ENCODE measurements at places on chromosomes 2 and 18.

DNA sequence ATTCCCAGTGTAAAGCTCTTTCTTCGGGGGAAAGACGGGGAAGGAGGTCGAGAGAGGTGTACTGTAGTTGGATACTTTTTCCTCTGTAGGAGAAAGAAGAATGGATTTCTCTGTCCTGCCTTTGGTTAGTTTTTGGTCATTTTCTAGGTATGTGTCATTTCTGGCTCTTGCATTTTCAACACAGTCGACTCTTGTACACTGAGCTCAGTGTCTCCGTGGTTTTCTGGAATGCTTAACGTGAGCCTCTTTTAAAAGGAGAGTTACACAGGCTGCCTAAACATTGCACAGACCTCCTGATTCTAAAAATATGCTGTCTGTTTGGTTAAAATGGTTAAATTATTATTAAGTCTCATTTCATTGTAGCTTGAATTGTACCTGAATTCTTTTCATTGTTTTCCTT lies 21.8 kb upstream of the GLS start:
- no peak for DNase-seq

DNA sequence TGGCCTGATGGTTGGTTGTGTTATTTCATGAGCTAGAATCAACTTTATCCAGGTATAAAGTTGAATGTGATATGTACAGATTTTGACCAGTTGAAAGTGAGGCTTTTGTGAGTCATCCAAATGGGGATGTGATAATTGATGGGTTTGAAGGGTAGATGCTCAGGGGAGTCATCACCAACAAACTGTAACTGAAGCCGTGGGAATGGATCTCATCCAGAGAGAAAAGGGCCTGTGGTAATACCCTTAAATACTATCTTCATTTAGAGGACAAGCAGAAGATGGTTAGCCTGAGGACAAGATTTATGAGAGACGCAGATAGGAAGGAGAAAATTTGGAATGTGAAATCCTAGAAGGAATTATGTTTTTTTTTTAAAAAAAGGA lies 90.5 kb upstream of the MYO3B start:
- no peak for DNase-seq

GRCh38 chr2:69390471-69390870 lies 3.4 kb upstream of the GFPT1 start:
- DNase-seq, result no peak

DNA sequence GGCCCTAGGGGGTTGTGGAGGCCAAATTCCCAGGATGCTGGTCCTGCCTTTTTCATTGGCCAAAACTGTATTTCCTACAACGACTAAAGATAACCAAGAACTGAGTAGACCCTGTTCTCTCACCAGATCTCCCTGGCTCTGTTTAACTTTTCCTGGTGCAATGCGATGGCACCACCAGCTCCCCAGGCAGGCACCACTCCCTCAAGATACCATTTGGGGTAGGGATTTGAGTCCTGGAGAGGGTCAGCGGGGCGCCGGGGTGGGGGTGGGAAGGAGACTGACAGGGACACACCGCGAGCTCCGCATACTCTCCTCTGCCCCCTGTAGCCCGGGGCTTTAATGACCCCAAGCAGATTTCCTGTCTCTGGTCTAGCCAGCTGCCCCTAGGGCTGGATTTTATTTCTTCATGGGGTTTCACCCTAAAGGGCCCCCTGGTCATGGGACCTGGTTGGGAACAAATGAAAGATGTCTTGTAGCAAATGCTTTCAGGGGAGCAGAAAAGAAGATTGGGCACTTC lies 7.3 kb downstream of the SIX2 start:
- DNase-seq, result no peak

GRCh38 chr2:167484875-167485274 lies 596.6 kb downstream of the XIRP2 start:
- no peak for DNase-seq

GRCh38 chr2:230434677-230435324 lies 18.8 kb downstream of the SP100 start:
- no peak for DNase-seq

- DNase-seq, result no peak
Measured at GRCh38 chr18:32083781-32084180, 7.9 kb upstream of the RNF138 start.

DNA sequence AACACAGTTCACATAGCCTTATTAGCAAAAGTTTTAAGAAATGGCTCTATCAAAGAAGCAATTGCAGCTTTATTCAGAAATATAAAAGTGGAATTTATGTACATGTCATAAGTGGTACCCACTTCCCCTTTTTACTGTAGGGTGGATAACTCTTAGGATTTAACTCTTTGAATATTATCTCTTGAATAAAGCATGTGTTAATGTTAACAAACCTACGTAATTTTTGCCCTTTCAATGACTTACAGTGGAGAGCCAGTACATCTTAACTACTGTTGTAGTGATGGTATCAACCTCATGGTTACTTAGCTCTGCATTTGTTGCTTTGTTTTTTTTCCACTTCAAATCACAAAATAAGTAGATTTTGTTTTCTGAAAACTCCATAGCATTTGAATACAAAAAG lies 8.8 kb downstream of the NABP1 start:
- no peak for DNase-seq

DNA sequence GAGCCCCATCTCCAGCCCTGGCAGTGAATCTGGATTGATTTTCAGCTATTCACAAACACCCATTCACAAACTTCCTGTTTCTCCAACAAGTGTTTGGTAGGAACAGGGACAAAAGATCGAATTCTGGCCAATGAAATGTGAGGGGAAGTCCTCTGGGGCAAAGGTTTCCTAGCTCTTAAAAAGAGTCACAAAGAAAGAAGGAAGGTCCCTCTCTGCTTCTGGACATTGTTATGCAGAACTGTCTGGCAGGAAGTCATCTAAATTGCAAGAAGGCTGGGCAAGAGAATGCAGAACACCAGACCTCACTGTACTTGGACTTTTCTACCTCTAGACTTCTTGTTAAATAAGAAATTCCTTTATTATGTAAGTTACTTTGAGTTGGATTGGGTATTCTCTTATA lies 137.3 kb downstream of the CCDC148 start:
- no peak for DNase-seq

- no peak for DNase-seq
Measured at GRCh38 chr2:238920053-238920452, 72.2 kb downstream of the TWIST2 start.

DNA sequence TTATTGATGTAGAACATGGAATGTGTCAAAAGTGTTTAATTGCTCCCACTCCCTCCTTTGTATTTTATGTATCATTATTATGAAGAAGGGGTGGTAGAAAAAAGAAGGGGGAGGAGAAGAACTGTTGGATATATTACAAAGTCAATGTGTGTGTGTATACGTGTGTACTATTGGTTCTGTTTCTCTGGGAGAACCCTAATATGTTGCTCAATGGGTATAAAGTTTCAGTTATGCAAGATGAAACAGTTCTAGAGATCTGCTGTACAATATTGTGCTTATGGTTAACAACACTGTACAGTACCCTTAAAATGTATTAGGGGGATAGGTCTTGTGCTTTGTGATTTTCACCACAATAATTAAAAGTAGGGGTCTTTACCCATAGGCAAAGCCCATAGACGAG lies 58.1 kb upstream of the ZC3H15 start:
- DNase-seq, result no peak

DNA sequence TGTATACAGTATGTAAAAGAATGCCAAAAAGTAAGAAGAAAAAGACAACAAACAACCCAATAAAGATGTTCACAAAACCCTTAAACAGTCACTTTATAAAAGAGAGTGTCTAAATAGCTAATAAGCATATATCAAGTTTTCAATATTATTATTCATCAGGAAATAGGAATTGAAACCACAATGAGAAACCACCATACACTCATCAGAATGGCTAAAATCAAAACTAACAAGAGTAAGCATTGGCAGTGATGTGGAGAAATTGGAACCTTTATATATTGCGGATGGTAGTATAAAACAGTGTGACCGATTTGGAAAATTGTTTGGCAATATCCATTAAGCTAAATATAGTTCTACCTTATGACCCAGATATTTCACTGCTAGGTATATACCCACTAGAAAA lies 20.5 kb upstream of the TGFA start:
- no peak for DNase-seq

DNA sequence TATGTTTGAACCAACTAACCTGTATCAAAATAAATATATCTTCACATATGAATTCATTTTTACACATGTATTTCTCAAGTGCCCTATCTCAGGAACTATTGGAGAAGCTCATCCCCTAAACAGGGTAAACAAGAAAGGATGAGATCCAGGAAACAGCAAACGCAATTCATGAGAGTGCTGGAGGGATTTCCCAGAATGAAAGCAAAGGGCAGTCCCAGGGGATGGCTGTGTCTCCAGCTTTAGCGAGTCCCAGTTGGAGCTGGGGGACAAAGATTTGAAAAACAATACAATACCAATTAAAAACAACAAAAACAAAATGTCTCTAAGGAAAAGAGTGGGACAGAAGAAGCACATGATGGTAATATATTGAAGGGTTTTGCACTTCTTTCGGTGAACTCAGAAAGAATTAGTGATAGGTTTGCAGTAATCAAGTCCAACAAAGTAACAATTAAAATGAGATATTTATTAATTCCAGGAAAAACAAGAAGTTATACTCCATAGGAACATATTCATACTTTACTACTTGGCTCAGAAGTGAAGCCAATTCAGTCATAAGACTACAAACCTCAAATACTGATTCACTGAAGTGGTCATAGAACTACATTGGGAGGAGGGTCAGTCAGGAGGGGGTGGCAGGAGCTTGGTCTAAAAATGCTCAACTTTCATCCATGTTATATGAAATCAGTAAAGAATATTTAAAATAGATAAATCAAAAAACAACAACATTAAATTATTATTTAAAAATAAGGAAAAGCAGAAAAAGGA lies 73.1 kb upstream of the PDE1A start:
- no peak for DNase-seq

- no peak for DNase-seq
Measured at GRCh38 chr2:96102596-96103186, 13.7 kb downstream of the ADRA2B start.

DNA sequence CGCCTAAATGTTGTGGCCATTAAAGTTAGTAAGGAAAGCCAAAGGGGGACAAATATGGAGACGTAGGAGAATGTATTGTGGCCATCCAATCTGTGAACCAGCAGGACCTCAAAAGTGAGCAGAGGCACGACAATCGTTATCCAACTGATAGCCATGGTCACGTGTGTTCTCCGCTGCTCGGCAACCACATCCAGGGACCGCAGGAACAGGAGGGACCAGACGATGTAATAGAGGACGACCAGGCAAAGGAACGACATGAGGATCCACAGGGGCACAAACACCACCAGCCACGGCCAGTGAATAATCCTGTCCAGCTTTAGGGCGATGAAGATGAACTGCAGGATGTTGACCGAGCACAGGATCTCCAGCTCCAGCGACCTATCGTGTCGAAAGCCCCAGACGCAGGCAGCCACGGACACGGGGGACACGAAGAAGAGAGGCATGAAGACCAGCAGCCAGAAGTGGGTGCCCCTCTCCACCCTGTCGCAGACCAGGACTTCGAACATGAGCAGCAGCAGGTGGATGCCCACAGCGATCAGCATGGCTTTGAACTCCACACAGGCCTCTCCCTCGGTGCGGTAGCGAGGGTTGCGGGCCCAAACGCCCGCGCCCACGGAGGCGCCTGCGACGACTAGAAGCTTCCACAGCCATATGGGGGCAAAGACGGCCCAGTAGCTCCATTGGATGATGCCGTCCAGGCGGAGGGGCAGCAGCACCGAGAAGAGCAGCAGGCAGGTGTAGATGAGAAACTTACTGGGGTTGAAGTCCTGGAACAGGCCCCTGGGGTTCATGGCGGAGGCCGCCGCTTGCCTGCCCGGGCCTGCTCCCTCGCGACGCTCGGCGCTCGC lies 790 bp downstream of the TMEM185B start:
- DNase-seq, result no peak

- no peak for DNase-seq
Measured at GRCh38 chr2:64243081-64244036, 99.1 kb upstream of the PELI1 start.

GRCh38 chr18:63128237-63128974 lies 191.2 kb downstream of the BCL2 start:
- no peak for DNase-seq

GRCh38 chr2:1693723-1694122 lies 50.6 kb downstream of the PXDN start:
- DNase-seq, result no peak

- DNase-seq, result no peak
Measured at GRCh38 chr2:159052157-159052601, 83.7 kb downstream of the TANC1 start.

DNA sequence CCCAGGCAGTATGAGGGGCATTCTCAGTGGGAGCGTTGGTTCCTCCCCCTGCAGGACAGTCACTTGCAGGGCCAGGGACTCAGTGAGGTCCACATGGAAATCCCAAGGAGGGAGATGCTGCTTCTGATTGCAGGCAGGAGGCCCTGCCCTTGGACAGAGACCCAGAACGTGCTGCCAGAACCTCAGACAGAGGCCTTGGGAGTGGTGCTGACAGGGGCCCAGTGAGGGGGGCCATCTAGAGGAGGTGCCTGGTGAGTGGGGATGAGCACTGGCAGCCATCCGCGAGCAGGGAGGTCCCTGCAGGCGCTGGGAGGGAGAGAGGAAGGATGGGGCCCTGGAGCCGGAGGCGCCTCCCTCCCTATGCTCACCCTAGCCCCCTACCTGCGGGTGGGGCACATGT lies 133.1 kb downstream of the DYSF start:
- no peak for DNase-seq

DNA sequence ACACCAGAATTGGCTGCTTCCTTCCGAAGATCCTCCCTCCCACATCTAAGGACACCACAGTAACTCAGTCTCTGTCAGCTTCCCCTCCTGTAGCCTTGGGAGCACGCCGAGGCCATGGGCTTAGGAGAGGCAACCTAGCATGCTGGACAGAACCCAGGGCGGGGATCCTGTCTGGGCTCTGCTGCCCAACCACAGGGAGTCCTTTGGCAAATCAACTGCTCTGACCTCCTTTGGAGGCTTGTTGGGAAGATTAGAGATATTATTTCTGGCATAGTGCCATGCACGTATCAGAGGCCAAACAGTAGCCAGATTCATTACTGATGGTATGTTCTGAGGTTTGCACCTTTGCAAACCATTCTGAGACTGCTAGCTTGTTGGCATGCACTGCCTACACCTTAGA lies 262.7 kb upstream of the EPAS1 start:
- DNase-seq, result no peak
